Astrocyte (in vitro differentiated cells and primary cell): ENCODE measurements at places on chromosomes 6 and 20.

DNA sequence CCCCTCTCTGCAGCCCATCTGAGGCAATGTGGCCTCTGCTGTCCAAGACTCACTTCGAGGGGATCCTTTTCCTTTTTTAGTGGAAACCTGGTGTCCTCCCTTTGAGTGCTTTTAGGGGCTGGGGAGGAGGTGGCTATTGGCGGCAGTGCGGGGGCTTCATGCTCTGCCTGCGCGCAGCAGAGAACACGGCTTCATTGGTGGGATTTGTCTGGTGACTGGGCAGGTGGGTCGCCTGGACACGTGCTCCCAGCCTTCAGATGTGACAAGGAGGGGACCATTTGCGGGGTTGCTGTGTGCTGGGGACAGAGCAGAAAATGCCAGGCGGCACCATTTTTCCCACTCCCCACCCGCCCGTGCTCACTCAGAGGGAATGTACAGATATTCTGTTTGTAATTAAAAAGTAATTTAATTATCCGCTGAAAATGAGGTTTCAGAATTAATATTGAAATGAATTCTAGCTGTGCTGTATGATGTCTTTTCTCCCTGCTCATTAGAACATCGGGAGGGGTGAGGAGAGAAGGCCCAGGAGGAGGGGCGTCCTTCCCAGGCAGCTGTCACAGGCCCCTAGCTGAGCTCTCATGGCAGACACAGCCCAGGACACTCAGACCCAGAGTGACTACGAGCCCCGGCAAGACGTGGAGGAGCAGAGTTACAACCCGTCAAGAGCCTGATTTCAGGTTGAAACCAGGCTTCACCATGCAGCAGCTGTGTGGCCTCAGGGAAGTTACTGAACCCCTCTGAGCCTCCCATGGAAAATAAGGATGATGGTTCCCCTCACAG is 417.2 kb upstream of the SULF2 start:
- H3K36me3 ChIP-seq = no peaks in the 10 kb centered on the region
- DNase-seq = no peak
- no peak overlapping the region for H3K27ac ChIP-seq
- H3K27me3 ChIP-seq = peaks cover 5% of the 10 kb centered on the region

- no peak for DNase-seq
- no peaks in the 10 kb centered on the region for H3K36me3 ChIP-seq
- H3K27ac ChIP-seq = no peak overlapping the region
- no peaks in the 10 kb centered on the region for H3K4me1 ChIP-seq
- H3K27me3 ChIP-seq = no peaks in the 10 kb centered on the region
Observed at GRCh38 chr20:22744341-22745193, 160.2 kb upstream of the FOXA2 start.

GRCh38 chr6:4459996-4460395 is 316.2 kb upstream of the CDYL start:
- H3K27ac ChIP-seq = no peak overlapping the region
- H3K27me3 ChIP-seq = no peaks in the 10 kb centered on the region
- H3K4me3 ChIP-seq = no peak overlapping the region

- no peak for DNase-seq
- no peaks in the 10 kb centered on the region for H3K27me3 ChIP-seq
Observed at GRCh38 chr20:36645998-36646397, at the start of gene SLA2. TSS of gene SLA2 (minus strand) at chr20:36646196. CDS start at chr20:36641335, 4,861 bp downstream.

DNA sequence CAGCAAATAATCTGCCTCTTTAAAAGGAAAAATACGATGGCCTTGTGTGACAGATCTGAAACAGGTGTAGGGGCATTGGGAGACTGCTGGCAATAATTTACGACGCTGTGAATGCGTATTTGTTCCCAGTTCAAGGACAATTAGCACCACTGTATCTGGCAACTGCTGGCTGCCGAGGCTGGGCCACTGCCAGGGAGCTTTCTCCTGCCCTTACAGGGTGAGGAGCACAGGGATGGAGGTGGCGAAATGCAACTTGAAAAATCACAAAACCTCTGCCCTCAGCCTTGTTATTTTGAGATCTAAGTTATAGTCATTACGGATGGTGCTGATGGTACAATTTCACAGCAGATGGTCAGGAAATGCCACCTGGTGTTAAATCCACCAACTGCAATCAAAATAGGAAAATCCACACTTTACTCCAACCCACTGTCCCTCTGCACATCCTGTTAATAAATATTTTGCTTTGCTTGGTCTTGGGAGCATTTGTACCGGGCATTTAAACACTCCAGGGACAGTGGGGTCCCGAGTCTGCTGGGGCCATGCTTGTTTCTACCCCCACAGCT is 6.4 kb downstream of the MYLK4 start:
- no peak for DNase-seq
- H3K27ac ChIP-seq = no peak overlapping the region
- H3K4me3 ChIP-seq = no peak overlapping the region
- H3K27me3 ChIP-seq = no peaks in the 10 kb centered on the region
- peaks cover 4% of the 10 kb centered on the region for H3K4me1 ChIP-seq

DNA sequence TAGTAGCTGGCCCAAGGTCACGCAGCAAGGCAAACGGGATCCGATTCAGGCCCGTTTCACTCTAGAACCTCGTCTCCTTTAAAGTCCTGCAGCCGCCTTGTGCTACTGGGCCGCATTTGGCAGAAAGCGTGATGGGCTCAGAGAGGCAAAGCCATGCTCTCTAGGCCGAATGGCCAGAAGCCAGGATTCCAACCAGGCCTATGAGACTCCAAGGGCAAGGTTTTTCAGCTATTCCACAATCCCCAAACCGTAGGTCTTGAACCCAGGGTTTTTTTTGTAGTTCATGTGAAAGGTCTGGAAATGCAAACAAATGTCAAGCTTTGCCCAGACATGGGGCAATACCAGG is 174.1 kb downstream of the PREX1 start:
- no peaks in the 10 kb centered on the region for H3K27me3 ChIP-seq
- H3K4me3 ChIP-seq = no peak overlapping the region
- no peaks in the 10 kb centered on the region for H3K36me3 ChIP-seq
- no peaks in the 10 kb centered on the region for H3K4me1 ChIP-seq
- no peak overlapping the region for H3K27ac ChIP-seq
- no peak for DNase-seq

DNA sequence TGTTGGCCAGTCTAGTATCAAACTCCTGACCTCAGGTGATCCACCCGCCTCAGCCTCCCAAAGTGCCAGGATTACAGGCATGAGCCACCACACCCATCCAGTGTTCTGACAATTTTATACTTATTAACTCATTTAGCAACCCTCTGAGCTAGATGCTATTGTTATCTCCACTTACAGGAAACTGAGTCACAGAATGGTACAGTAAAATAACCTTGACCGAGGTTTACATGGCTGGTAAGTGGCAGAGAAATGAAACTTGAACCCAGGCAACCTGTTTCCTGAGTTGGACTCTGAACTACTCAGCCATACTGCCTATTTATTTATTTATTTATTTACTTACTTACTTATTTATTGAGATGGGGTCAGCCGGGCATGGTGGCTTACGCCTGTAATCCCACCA is 6.6 kb upstream of the SIGLEC1 start:
- H3K4me3 ChIP-seq = no peak overlapping the region
- H3K4me1 ChIP-seq = no peaks in the 10 kb centered on the region
- H3K27ac ChIP-seq = no peak overlapping the region
- DNase-seq = no peak

GRCh38 chr6:13531956-13532355 is 42.4 kb upstream of the SIRT5 start:
- no peak overlapping the region for H3K27ac ChIP-seq
- no peaks in the 10 kb centered on the region for H3K36me3 ChIP-seq
- H3K27me3 ChIP-seq = no peaks in the 10 kb centered on the region
- no peaks in the 10 kb centered on the region for H3K4me1 ChIP-seq

- peaks cover 10% of the 10 kb centered on the region for H3K27me3 ChIP-seq
- no peak overlapping the region for H3K27ac ChIP-seq
- DNase-seq = no peak
- no peak overlapping the region for H3K4me3 ChIP-seq
- H3K4me1 ChIP-seq = no peaks in the 10 kb centered on the region
Observed at GRCh38 chr6:43968110-43968965, 158.9 kb downstream of the MRPL14 start.

- H3K27me3 ChIP-seq = peaks cover 2% of the 10 kb centered on the region
- no peak for DNase-seq
- no peak overlapping the region for H3K27ac ChIP-seq
- no peaks in the 10 kb centered on the region for H3K4me1 ChIP-seq
Observed at GRCh38 chr6:6826095-6826901, 237.8 kb downstream of the LY86 start.

- peak; percentile 35 for DNase-seq
- no peak overlapping the region for H3K27ac ChIP-seq
- no peaks in the 10 kb centered on the region for H3K36me3 ChIP-seq
- no peak overlapping the region for H3K4me3 ChIP-seq
Observed at GRCh38 chr6:100235631-100236030, 229.1 kb downstream of the SIM1 start.

DNA sequence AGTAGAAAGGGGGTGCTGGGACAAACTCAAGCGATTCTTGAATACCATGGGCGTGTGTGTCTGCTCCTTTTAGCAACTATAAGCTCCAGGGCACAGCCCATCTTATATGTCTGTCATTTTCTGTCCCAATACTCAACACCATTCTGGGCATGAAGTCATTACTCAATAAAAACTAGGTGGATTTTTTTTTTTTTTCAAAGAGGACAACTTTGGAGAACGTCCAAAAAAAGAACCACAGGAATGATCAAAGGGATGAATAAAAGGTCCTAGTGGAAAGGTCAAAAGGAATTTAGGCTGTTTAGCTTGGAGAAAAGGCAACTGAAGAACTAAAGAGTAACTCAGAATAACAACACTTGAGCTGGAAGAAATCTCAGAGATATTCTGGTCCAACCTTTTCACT is 24.4 kb downstream of the UQCC1 start:
- H3K36me3 ChIP-seq = peaks cover 15% of the 10 kb centered on the region
- peak; percentile 63 for DNase-seq
- peak overlapping the region; percentile 9 for H3K27ac ChIP-seq
- no peak overlapping the region for H3K4me3 ChIP-seq

DNA sequence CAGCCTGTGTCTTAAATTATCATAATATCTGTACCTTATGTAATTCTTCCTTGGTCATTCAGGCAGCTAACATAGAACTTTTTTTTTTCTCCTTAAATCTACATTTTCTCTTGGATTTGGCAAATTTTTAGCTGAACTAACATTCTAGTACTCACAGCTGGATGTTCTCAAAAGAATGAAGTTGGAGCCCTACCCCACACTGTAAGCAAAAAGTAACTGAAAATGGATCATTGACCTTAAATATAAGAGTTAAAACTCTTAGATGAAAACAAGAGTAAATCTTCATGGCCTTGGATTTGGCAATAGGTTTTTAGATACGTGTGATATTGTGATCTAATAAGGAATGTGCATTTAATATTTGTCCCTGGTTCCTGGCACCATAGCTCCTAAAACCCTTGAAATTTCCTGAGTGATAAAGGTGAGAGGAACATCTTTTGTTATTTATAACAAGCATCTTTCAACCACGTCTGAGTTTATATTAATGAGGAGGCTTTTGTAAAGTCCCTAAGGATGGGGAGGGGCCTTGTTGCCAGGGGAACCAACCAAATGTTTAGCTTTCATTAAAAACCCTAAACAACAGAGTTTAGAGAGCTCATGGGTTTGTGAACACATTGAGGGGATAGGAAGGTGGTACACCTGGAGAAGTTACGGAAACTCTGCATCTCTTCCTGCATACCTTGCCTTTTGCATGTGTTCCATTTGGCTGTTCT is 106.1 kb upstream of the ADGRF4 start:
- peaks cover 4% of the 10 kb centered on the region for H3K4me1 ChIP-seq
- no peak for DNase-seq
- peaks cover 17% of the 10 kb centered on the region for H3K36me3 ChIP-seq
- no peaks in the 10 kb centered on the region for H3K27me3 ChIP-seq
- H3K27ac ChIP-seq = no peak overlapping the region
- H3K4me3 ChIP-seq = no peak overlapping the region

GRCh38 chr20:38137441-38138037 is 27.5 kb downstream of the TGM2 start:
- no peak overlapping the region for H3K4me3 ChIP-seq
- no peaks in the 10 kb centered on the region for H3K27me3 ChIP-seq
- no peak overlapping the region for H3K27ac ChIP-seq
- peaks cover 34% of the 10 kb centered on the region for H3K36me3 ChIP-seq
- H3K4me1 ChIP-seq = peaks cover 29% of the 10 kb centered on the region
- DNase-seq = no peak

- H3K27ac ChIP-seq = no peak overlapping the region
- no peak for DNase-seq
- no peaks in the 10 kb centered on the region for H3K27me3 ChIP-seq
- H3K4me1 ChIP-seq = no peaks in the 10 kb centered on the region
- no peak overlapping the region for H3K4me3 ChIP-seq
- no peaks in the 10 kb centered on the region for H3K36me3 ChIP-seq
Observed at GRCh38 chr20:14859627-14860026, 522.2 kb upstream of the FLRT3 start.

GRCh38 chr6:149318581-149319286 is 1.2 kb downstream of the TAB2 start:
- peak overlapping the region; percentile 88 for H3K4me3 ChIP-seq
- no peaks in the 10 kb centered on the region for H3K27me3 ChIP-seq
- no peak for DNase-seq
- no peaks in the 10 kb centered on the region for H3K36me3 ChIP-seq

- H3K27me3 ChIP-seq = no peaks in the 10 kb centered on the region
- H3K4me1 ChIP-seq = no peaks in the 10 kb centered on the region
- H3K27ac ChIP-seq = no peak overlapping the region
- no peak for DNase-seq
Observed at GRCh38 chr6:1464781-1465370, 75.5 kb downstream of the FOXF2 start.

- no peaks in the 10 kb centered on the region for H3K27me3 ChIP-seq
- H3K4me3 ChIP-seq = no peak overlapping the region
- no peak for DNase-seq
- peaks cover 42% of the 10 kb centered on the region for H3K4me1 ChIP-seq
- H3K36me3 ChIP-seq = no peaks in the 10 kb centered on the region
Observed at GRCh38 chr20:44644667-44645131, 6.8 kb downstream of the ADA start.

GRCh38 chr6:21005816-21006570 is 471.7 kb downstream of the CDKAL1 start:
- H3K4me1 ChIP-seq = peaks cover 31% of the 10 kb centered on the region
- peak; percentile 93 for DNase-seq
- no peaks in the 10 kb centered on the region for H3K27me3 ChIP-seq
- H3K36me3 ChIP-seq = no peaks in the 10 kb centered on the region
- peak overlapping the region; percentile 55 for H3K27ac ChIP-seq

- peaks cover 30% of the 10 kb centered on the region for H3K4me1 ChIP-seq
- H3K36me3 ChIP-seq = peaks cover 3% of the 10 kb centered on the region
- H3K27ac ChIP-seq = no peak overlapping the region
- H3K27me3 ChIP-seq = no peaks in the 10 kb centered on the region
- no peak overlapping the region for H3K4me3 ChIP-seq
Observed at GRCh38 chr6:158410784-158411183, 98.5 kb downstream of the TULP4 start.

DNA sequence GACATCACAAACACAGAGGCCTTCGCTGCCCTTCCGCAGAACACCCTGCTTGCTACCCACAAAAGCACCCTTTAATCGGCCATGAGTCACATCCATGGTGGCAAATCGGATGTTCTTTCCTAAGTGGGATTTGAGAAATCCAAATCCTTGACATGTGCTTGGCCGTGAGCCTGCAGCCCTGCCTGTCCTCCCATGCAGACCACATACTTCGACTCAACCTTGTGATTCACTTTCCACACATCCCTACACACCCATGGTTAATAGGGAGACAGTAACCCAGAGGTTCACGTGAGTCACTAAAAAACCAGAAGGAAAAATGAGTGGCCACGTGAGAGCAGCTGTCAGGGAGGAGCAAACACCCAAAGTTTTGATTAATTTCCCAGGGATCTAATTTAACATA is 19.4 kb downstream of the RAMACL start:
- H3K4me1 ChIP-seq = peaks cover 22% of the 10 kb centered on the region
- H3K36me3 ChIP-seq = no peaks in the 10 kb centered on the region
- no peaks in the 10 kb centered on the region for H3K27me3 ChIP-seq
- DNase-seq = peak; percentile 99
